ENCODE measurements at places on chromosomes 4 and X.

DNA sequence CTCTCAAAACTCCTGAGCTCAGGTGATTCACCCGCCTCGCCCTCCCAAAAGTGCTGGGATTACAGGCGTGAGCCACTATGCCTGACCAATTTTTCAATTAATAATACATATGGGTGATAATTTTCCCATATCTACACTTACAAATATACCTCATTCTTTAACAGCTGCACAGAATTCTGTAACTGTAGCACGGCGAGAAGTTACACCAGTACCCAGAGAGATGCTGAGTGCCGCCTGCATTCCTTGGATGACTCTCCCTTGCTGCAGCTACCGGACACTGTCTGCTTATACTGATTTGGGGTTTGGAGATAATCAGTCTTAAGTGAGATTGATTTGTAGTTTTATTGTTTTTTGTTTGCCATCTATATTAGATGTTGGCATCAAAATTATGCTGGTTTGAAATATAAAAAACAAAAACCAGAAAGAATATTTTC lies 5.8 kb downstream of the TIFA start:
- DNase-seq = no peak

GRCh38 chr4:145951931-145952330 lies 13.3 kb upstream of the ZNF827 start:
- DNase-seq = no peak

- DNase-seq = peak; percentile 65
These were observed 616 bp downstream of the WDR1 start for GRCh38 chr4:10115797-10116568.

DNA sequence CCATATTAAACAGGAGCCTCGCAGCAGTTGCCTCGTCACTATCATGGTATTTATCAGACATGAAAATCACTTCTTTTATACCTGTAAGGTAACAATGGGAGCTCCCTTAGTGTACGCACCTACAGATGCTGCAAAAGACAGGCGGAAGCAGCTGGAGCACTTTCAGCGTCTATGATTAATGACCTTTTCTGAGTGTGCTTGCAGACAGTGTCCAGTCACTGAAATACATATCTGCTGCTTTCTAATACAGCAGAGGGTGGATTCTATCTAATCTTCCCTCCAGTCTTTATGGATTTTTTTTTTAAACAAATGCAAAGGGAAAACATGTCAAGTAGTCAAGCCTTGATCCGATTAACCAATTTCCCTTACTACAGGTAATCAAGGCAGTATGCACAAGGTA lies 24.1 kb downstream of the DCTD start:
- no peak for DNase-seq

DNA sequence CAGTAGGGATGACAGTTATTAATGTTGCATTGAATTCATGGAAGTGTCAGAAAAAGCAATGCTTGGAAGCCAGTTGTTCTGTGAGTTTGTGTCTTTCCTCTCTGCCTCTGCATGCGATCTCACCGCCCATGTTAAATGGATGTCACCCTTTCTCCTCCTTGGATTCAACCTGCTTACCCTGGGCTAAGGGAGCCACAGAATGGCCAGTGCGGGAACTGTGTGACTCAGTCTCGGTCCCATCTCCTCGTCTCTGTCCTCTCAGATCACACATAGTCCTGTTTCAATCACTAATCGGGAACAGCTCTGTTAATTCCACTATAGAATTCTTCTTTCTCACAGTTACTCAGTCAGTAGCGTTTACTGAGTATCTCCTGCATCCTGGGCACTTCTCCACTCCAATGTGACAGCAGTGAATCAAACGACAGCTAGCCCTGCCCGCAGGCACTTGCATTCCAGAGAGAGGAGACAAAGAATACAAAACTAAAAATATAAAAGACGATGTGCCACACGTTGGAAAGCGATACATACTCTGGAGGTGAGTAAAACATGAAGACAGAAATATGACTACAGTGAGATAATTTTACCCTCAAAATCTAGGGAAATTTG lies 53.6 kb upstream of the TLR3 start:
- no peak for DNase-seq

All from activated CD4-positive, alpha-beta T cell treated with anti-CD3 and anti-CD28 coated beads for 24 hours (primary cell).